ENCODE measurements at places on chromosomes 7 and 10. TPM values are rescaled to one million over a fixed set of nuclear protein-coding genes. Genes with fewer than 3 reads are reported as not detected.

DNA sequence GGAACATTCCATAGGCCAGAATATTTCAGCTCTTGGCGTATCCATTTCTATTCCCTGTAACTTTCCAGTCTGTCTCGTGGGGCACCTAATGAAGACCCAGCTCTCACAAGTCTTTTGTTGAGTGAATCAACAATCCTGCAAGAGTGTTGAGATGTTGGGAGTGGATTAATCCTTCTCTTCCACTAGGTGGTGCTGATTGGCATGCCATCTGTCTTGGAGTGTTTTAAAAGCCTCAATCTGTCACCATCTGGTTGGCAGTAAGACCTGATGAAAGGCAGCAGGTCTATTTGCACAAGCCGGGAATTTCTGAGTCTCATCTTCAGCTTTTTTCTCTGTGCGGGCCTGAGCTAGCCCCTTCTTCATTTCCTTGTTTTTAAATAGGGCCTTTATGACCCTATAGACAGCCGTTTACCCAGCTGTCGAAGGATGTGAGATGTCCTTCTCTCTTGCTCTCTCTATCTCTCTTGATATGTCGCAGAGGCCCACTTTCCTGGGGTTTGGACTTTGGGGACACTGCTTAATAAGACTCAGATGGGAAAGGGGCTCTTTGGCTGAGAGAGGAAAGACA lies 180.5 kb downstream of the ZNF365 start:
- H3K27me3 ChIP-seq = no peaks in the 10 kb centered on the region
- H3K27ac ChIP-seq = no peak overlapping the region
- H3K4me1 ChIP-seq = no peaks in the 10 kb centered on the region
- no peak overlapping the region for H3K4me3 ChIP-seq
- peak; percentile 33 for DNase-seq

- no peak overlapping the region for H3K27ac ChIP-seq
- peaks cover 19% of the 10 kb centered on the region for H3K4me1 ChIP-seq
- H3K36me3 ChIP-seq = no peaks in the 10 kb centered on the region
- H3K4me3 ChIP-seq = no peak overlapping the region
- H3K27me3 ChIP-seq = no peaks in the 10 kb centered on the region
These were observed 2.0 kb downstream of the KAZALD1 start for GRCh38 chr10:101063548-101064414.

TMEM213 gene
- polyA plus RNA-seq = not detected

DNA sequence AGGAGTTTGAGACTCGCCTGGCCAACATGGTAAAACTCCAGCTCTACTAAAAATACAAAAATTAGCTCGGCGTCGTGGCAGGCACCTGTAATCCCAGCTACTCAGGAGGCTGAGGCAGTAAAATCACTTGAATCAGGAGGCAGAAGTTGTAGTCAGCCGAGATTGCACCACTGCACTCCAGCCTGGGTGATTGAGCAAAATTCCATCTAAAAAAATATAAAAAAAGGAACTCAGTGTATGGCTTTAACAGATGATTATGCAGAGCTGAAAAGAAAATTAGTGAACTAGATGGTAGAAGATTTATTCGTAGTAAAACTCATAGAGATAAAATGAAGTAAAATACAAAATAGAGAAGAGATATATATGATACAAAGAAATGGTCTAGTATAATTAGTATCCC lies 12.6 kb upstream of the CNOT4 start:
- H3K36me3 ChIP-seq = no peaks in the 10 kb centered on the region
- DNase-seq = no peak
- H3K4me1 ChIP-seq = no peaks in the 10 kb centered on the region

- no peak for DNase-seq
- H3K4me3 ChIP-seq = no peak overlapping the region
- peak overlapping the region; percentile 19 for H3K27ac ChIP-seq
- H3K36me3 ChIP-seq = peaks cover 11% of the 10 kb centered on the region
- H3K4me1 ChIP-seq = no peaks in the 10 kb centered on the region
- no peaks in the 10 kb centered on the region for H3K27me3 ChIP-seq
These were observed 25.3 kb downstream of the USP6NL start for GRCh38 chr10:11586170-11586569.

- H3K4me1 ChIP-seq = no peaks in the 10 kb centered on the region
- H3K27ac ChIP-seq = no peak overlapping the region
- no peak for DNase-seq
- H3K4me3 ChIP-seq = no peak overlapping the region
- no peaks in the 10 kb centered on the region for H3K27me3 ChIP-seq
These were observed 47.2 kb upstream of the TNRC18 start for GRCh38 chr7:5470816-5471215.

OR2F1 gene
- polyA plus RNA-seq = 0.10 TPM

DNA sequence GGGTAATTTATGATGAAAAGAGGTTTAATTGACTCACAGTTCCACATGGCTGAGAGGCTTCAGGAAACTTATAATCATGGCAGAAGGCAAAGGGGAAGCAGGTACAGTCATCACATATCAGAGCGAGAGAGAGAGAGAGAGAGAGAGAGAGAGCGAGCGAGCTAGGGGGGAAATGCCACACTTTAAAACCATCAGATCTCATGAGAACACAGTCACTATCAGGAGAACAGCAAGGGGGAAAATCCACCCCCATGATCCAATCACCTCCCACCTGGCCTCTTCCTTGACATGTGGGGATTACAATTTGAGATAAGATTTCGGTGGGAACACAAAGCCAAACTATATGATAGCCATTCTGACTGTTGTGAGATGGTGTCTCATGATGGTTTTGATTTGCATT lies 576.3 kb downstream of the GFRA1 start:
- DNase-seq = no peak
- H3K36me3 ChIP-seq = no peaks in the 10 kb centered on the region
- H3K4me3 ChIP-seq = no peak overlapping the region
- no peak overlapping the region for H3K27ac ChIP-seq
- H3K4me1 ChIP-seq = no peaks in the 10 kb centered on the region

DNA sequence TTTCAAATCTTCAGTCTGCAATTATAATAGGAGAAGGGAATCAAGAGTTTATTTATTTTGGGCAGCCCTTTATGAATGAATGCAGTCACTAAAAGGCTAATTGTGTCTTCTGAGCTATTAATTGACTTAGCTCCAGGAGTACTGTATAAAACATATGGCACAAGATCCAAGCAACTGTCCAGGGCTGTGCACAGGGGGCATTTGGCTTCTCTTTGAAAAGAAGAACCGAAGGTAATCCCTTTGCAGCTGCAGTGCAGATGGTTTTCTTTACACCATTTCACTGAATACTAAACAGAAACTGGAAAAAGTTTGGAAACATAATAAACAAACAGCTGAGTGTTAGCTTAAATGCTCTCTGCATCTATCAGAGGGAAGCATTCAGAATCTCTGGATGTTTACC lies 282.6 kb upstream of the LRRN3 start:
- no peaks in the 10 kb centered on the region for H3K27me3 ChIP-seq
- no peaks in the 10 kb centered on the region for H3K4me1 ChIP-seq
- no peak for DNase-seq

DNA sequence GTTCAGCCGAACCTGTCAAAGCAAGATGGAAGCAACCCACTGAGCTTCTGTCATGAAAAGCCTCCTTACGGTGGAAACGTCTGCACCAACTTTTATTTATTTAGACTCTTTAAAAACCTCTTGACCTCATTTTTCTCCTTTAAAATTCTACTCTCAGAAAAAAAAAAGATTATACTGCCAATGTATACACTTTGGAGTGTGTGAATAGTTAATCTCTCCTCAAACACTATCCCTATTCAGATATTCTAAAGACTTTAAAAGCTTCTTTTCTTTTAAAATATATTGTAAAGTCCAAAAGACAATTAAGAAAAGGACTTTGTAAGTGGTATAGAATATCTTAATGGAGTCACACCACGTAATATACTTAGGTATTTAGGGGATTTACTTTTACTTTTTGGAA lies 335.2 kb upstream of the SEMA3D start:
- no peaks in the 10 kb centered on the region for H3K27me3 ChIP-seq
- DNase-seq = no peak
- H3K4me3 ChIP-seq = no peak overlapping the region
- H3K27ac ChIP-seq = no peak overlapping the region
- H3K36me3 ChIP-seq = no peaks in the 10 kb centered on the region
